OCI-M1 (cell line): ENCODE measurements at places on chromosomes 5 and 9.

GRCh38 chr9:19154135-19154612 lies 26.9 kb upstream of the PLIN2 start:
- DNase-seq = peak; percentile 98

DNA sequence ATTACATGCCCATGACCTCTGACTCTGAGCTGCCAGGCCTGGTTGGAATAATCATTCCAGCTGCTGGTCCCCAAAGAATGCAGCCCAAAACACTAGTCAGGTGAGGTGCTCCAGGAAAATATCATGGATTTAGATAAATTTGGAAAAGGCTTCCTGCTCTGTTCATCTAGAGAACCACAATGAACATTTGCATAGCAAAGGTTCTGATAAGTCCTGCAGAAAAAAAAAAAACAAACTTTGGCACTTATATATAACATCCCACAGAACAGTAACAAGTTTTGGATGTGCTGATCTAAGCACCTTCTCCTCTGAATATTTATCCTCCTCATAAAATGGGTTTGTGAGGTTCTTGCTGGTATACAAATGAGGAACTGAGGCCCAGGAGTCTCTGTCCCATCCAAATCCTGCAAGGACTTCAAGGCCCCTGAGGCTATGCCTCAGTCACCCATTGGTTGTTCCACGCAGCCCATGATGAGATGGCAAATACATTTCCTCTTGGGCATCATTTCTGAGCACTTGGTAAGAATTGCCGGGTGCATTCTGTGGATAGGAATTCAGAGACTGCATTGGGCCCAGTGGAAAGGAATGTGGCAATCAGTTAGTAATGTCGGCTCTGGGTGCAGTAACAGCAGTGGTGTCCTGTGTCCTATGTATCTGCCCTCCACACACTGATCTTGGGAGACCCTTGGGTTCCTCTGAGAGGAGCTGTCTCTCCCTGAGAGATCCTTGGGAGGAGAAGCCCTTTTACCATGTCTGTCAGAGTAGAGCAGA lies 73.4 kb upstream of the ASS1 start:
- DNase-seq = no peak

DNA sequence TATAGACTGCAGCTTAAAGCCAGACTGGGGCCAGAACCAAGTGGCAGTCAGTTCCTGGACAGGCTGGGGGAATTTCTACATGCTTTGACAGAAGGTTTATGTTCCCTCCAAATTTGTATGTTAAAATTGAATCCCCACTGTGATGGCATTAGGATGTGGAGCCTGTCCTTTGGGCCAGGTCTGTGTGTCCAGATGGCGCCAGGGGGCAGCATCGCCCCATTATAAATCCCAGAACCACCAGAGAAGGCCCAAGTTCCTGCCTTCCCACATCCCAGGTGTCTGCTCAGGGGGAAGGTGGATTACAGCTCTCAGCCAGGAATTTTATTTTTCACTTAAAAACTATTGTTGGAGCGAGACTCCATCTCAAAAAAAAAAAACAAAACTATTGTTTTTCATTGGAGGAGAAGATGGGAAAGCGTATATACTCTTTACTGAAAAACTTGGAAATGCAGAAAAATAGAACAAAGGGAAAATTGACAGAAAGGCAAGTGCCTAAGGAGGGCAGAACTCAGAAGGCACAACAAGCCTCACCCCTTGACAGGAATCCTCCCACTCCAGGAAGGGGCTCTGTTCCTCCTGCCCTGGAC lies 5.0 kb downstream of the IL3 start:
- DNase-seq = peak; percentile 78

DNA sequence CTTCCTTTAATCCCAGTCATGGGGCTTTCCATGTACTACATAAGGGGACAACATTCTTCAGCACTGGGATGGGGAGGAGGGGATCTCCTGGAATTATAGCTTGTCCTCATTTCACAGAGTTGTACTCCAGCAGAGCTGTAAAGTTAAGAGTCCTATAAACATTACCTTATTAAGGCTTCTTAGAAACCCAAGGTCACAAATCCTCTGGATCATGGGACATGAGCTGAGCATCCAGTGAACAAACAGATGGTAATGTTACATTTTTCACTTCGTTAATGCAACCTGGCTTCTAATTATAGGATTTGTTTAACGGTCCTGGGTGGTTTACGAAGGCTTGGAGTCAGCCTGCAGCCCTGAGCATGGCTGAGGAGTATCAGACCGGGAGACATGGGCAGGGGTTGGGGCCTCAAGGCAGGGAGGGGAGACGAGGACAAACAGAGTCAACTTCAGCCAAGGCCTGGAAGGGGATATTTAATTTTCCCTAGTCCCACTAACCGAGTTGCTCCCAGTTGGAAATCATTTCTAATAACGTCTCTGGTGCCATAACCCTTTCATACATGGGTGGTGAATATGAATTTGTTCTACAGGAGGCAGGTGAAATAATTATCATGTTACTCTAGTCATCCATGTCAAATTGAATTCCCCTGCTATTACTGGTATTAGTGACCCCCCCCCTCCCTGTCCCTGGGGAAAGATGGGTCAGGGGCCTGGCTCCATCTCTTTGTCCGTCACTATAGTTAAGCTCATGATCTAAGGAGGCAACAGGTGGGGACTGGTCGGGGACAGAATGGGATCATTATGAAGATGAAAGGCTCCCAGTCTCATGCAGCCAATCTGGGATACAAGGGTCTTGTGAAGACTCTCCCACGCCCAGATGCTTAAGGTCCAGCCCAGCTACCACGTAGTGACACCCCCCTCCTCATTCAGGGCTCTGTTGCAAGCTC lies 10.7 kb upstream of the IL17B start:
- DNase-seq = no peak
